ENCODE measurements at places on chromosomes 5 and 9.

DNA sequence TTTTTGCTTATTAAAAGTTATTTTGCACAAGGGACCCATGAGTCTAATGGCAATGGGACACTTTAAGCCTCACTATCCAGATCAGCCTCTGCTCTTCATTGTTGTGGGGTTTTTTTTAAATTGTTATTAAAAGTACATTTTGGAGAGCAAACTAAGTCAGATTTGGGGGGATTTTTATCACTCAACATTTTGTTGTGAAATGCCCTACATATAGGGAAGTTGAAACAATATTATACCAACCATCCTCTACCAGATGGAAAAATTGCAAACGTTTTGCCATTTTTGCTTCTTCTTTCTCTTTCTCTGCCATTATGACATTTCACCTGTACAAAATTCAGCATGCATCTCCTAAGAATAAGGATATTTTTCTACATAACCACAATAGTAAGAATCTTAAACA, 75.3 kb downstream of the SLC1A3 start:
- no peak for DNase-seq

GRCh38 chr9:5832538-5833529, at the start of gene ERMP1:
Gene ERMP1, minus strand, starts transcription at chr9:5833117. Its CDS starts 90 bp downstream, at chr9:5833027.
- DNase-seq, result peak; percentile 94

- DNase-seq, result no peak
Observed at GRCh38 chr5:19790829-19791466, 197.1 kb downstream of the CDH18 start.

DNA sequence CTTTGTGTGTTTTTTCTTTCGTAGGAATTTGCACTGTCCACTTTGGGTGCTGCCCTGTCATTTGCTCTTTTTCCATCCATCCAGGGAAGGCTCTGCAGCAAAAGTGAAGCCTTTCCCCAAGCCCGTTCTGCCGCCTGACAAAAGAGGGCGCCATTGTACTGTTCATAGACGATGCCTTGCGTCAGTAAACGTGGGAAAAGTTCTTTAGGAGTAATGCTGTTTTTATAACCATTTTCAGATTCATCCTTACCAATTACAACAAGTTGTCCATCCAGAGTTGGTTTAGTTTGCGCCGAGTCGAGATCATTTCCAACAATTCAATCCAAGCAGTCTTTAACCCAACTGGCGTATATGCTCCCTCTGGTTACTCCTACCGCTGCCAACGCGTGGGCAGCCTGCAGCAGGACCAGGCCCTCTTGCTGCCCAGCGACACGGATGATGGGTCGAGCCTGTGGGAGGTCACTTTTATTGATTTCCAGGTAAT, 34.3 kb upstream of the RPS23 start:
- DNase-seq, result peak; percentile 45

- no peak for DNase-seq
Observed at GRCh38 chr5:1564182-1564748, 40.5 kb upstream of the LPCAT1 start.

- DNase-seq, result no peak
Observed at GRCh38 chr5:122179701-122180100, 50.4 kb downstream of the ZNF474 start.

- no peak for DNase-seq
Observed at GRCh38 chr9:90909225-90909624, 107.6 kb downstream of the SYK start.

DNA sequence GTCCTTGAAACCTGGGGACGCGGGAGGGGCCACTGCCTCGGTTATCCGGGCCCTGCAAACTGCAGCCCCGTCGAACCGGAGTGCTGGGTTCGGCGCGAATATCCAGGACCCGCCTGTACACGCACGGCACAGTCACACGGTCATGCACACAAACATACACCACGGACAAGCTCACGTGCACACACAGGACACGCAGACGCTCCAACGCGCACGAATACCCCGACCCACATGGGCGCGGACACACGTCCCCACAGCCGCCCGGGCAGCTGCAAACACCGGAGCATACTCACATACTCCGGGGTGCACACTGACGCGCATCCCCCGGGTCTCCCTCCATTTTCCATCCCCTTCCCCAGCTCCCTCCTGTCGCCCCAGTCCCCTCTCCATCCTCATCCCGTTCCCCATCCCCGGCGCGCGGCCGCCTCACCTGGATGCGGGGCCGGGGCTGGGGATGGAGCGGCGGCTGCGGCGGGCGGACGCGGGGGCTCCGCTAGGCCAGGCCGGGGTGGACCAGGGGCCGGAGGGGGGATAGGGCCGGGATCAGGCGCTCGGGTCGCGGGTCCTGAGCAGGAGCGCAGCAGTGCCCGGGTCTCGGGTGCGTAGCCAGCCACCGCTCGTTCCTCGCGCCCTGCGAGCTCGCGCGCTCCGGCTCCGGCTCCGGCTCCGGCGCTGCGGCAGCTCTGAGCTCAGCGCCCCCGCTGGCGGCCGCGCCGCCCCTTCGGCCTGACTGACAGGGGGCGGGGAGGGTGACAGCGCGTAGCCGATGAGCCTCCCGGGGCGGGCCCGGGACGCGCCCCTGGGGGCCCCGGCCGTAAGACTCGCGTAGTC, at the start of the genes EIF4E1B and SNCB:
TSS of gene EIF4E1B (plus strand) at position 823 of the 828 bp plus-strand sequence. CDS start 12,113 bp downstream, outside the sequence.
TSS of gene SNCB (minus strand) at position 682 of the 828 bp plus-strand sequence. CDS start 880 bp downstream, outside the sequence.
- peak; percentile 54 for DNase-seq

DNA sequence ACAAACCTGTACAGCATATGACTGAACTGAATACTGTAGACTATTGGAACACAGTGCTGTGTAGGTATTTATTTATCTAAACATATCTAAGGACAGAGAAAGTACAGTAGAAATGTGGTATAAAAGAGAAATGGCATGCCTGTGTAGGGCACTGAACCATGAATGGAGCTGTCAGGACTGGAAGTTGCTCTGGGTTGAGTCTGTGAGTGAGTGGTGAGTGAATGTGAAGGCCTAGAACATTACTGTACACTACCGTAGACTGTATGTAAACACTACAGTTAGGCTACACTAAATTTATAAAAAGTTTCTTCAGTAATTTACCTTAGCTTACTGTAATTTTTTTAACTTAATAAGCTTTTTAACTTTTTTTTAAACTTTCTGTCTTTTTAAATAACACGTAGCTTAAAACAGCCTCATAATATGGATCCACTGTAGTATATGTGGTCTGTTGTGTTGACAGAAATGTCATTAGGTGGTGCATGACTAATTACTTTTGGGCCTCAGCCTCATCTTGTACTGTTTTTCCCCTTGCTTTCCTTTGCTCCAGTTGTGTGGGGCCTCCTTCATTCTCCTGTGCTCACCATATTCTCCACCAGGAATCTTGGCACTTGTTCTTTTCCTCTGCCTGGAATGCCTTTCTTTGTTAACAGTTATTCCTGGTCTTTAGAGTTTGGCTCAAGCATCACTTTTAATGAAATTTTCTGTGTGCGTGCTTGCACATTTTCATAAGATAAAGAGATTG, 8.8 kb downstream of the SPIN1 start:
- DNase-seq, result no peak

- no peak for DNase-seq
Observed at GRCh38 chr5:142319560-142320429, 5.0 kb downstream of the SPRY4 start.

- DNase-seq, result peak; percentile 74
Observed at GRCh38 chr5:43007911-43008362, 32.2 kb downstream of the ANXA2R start.

GRCh38 chr5:173458828-173459609, 130.8 kb upstream of the STC2 start:
- no peak for DNase-seq

- DNase-seq, result no peak
Observed at GRCh38 chr5:63262185-63262981, 683.8 kb downstream of the LRRC70 start.

DNA sequence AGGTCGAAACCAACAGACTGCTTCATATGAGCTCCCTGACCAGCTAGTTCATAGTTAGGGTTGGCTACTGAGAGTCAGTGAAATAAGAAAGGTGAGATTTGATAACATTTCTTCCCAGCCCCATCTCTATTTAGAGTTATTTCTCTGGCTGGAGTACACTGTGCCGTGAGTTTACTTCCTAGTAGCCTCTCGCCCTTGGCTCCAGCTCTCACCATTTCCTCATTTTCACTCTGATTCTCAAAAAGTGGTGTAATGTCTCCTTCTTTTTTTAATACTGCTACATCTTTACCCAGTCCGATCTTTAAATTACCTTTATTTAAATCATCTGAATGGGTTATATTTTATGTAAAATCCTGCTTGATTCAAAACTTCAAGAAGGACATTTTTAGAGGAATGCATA, 100.4 kb upstream of the FAM174A start:
- no peak for DNase-seq
